Breast epithelium (tissue), 4 donors: ENCODE measurements at places on chromosomes 5 and 9.

GRCh38 chr9:92764381-92764987 lies at the start of gene BICD2:
Gene BICD2, minus strand, starts transcription at chr9:92764833. Its CDS starts 89 bp downstream, at chr9:92764744.
- DNase-seq: no peak

GRCh38 chr9:99222416-99223270 lies 561 bp downstream of the SEC61B start:
- DNase-seq: no peak

DNA sequence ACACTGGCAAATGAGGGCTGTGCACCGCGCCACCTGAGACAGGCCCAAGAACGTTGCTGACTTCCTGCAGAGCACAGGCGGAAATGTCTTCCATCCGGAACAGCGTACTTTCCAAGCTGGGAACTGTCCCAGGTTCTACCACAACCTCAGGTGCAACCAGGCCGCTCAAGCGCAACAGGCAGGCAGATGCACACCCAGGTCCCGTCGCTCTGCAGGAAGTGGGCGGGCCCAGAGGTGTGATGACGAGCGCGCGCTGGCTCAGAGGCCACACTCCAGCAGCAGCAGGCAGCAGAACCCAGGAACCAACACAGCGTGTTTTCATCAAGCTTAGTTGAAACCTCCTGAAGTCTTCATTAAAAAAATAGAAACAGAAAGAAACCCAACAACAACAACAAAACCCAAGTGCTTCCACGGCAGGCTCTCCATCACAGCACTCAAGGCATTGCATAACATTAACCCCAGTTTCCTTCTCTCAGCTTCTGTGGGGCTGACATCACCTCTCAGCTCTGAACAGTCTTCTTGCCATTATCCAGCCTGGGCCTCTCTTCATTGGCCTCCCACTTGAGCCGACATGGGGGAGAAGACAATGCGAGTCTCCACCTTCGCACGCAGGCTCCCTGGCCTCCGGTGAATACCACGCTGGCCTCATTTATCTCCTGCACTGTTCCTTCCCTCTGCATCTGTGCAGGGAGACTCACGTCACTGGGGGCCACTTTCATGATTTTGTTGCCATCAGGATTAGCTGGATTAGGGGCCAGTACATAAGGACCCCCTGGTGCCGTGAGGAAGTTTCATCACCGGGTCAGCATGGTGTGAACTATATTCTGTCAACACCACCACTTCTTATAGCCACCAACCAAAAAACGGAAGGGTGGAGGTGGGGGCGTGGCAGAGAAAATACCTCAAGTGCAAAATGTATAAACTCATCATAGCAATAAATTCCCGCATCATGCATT lies 22.1 kb downstream of the PTCH1 start:
- no peak for DNase-seq

GRCh38 chr9:70529833-70530232 lies 115.4 kb upstream of the KLF9 start:
- DNase-seq: no peak
